Type B pancreatic cell (in vitro differentiated cells): ENCODE measurements at places on chromosomes 12 and 14. TPM values are rescaled to one million over a fixed set of nuclear protein-coding genes. Genes with fewer than 3 reads are reported as not detected.

STON2 gene
- 40.4 and 105 TPM in 2 replicates for total RNA-seq

TAS2R43 gene
- 0.36 and 1.0 TPM in 2 replicates for total RNA-seq

ANG gene
- 24.5 and 43.0 TPM in 2 replicates for total RNA-seq

ENDOU gene
- 3.7 and 18.9 TPM in 2 replicates for total RNA-seq

OTOGL gene
- total RNA-seq = 0.27 and 0.83 TPM in 2 replicates

CFAP54 gene
- total RNA-seq = 0.93 and 8.9 TPM in 2 replicates

CMA1 gene
- total RNA-seq = not detected in 2 replicates

PRR4 gene
- total RNA-seq = 2.5 and 3.8 TPM in 2 replicates

CLEC4D gene
- total RNA-seq = not detected in 2 replicates

KCNH5 gene
- 0.88 and 2.8 TPM in 2 replicates for total RNA-seq

GRCh38 chr12:94663702-94664101 lies 13.3 kb upstream of the TMCC3 start:
- no peak for DNase-seq

GRCh38 chr14:105563347-105563737 lies 37.0 kb downstream of the TMEM121 start:
- no peak for DNase-seq

- no peak for DNase-seq
Observed at GRCh38 chr12:30910038-30910350, 16.6 kb upstream of the TSPAN11 start.

DNA sequence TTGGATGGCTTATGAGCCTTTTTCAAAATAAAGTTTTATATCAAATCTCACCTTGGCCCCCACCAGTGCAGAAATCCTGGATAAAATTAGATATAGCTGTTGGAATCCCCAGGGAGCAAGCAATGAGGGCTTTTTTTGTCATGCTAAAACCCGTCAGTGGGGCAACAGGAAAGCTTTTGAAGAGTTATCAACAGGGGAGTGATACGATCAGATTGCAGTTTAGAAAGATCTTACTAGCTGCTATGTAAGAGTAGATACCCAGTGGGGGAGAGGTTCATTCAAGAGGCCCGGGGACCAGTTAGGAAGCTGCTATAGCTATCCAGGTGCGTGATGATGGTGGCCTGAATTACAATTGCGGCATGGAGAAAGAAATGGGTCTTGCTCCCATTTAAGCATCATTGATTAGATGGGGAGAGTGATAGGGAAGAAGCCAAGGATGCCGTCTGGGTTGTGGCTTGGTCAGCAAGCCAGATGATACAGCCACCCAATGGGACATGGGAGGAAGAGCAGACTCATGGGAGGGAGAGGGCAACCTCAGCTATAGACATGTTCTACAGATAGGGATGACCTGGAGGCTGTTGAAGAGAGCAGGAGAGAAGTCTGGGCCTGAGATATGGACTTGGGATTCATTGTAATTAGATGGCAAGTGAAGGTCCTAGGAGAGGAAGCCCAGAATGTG lies 272.4 kb downstream of the DPF3 start:
- peak; percentile 13 for DNase-seq

- DNase-seq = no peak
Observed at GRCh38 chr14:104541905-104542465, 37.6 kb upstream of the C14orf180 start.

DNA sequence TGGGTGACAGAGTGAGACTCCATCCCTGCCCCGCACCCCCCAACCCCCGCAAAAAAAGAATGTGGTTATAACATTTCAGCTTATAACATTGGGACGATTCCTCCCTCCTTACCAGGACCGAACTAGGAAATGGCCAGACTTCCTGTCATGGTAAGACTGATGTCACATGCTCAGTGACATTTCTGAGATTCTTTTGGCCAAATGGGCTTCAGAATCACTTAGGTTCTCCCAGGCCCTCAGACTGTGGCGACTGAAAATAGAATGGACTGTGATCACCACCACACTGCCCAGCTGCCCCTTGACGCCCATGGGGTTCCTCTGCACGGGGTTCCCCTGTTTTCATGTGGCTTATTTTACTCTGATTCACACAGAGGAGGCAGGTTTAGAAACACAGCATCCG lies 115.0 kb upstream of the EVL start:
- DNase-seq = no peak

GRCh38 chr12:79298506-79298905 lies 392.3 kb downstream of the PAWR start:
- no peak for DNase-seq

DNA sequence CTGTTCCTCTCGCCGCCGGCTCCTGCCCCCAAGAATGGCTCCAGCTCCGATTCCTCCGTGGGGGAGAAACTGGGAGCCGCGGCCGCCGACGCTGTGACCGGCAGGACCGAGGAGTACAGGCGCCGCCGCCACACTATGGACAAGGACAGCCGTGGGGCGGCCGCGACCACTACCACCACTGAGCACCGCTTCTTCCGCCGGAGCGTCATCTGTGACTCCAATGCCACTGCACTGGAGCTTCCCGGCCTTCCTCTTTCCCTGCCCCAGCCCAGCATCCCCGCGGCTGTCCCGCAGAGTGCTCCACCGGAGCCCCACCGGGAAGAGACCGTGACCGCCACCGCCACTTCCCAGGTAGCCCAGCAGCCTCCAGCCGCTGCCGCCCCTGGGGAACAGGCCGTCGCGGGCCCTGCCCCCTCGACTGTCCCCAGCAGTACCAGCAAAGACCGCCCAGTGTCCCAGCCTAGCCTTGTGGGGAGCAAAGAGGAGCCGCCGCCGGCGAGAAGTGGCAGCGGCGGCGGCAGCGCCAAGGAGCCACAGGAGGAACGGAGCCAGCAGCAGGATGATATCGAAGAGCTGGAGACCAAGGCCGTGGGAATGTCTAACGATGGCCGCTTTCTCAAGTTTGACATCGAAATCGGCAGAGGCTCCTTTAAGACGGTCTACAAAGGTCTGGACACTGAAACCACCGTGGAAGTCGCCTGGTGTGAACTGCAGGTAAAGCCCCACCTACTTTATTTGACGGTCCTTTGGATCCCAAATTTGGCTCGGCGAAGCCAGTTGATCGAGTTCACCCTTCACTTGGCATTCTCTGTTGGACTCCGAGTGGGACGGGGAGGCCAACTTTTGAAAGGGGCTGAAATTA lies 1.5 kb downstream of the WNK1 start:
- no peak for DNase-seq

- no peak for DNase-seq
Observed at GRCh38 chr14:21042918-21043317, 756 bp downstream of the RNASE7 start.

DNA sequence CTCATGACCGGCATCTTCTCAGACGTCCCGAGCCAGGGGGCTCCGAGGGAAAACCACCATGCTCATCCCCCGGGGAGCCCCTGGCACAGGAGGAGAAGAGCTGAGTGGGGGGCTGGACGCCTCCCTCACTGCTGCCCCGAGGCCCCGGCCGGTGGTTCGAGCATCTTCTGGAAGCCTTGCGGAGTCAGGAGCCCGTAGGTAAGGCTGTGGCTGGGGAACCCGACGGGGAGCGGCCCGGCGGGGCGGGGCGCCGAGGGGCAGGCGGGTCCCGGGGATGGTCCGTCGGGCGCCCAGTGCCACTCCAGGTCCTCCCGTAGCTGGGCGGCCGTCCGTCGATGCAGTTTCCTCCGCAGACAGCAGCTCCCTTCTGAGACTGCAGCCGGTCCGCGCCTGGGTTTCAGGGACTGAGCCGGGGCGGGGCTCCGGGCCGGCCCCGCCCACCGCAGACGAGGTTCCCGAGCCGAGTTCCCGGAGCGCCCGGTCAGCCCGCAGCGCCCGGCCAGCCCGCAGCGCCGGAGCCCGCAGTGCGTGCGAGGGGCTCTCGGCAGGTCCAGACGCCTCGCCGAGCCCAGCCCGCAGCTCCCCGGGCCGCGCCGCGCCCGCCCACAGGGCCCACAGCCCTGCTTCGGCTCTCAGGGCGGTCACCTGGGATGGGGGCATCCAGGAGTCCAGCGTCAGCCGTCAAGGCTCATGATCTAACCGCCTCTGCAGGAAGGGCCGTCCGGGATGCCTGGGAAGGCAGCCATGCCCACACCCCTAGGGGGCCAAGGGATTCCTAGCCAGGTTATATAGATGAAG lies at the start of gene PGF:
Gene PGF, minus strand, starts transcription at position 369 of the 798 bp plus-strand sequence. Its CDS starts 355 bp downstream, at position 14.
- DNase-seq = no peak

DNA sequence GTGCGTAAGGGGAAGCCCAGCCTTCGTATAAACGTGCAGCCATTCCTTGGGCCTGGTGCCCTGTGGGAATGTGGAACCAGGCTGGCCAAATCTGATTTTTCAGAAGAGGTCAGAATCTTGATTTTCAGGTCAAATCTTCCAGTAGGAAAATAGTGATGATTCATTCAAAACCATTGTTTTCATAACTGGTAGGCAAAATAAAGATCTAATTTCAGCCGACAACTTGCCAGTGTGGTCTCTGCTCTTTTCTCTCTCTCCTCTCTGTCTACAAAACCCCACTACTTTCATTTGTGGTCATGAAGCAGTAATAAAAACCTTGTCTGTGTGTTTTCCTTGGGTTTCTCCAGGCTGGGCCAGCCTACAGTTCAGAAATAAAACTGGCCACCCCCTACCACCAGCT lies 135.1 kb downstream of the RBM19 start:
- no peak for DNase-seq

- DNase-seq = no peak
Observed at GRCh38 chr14:30748343-30748742, 126.0 kb upstream of the COCH start.

DNA sequence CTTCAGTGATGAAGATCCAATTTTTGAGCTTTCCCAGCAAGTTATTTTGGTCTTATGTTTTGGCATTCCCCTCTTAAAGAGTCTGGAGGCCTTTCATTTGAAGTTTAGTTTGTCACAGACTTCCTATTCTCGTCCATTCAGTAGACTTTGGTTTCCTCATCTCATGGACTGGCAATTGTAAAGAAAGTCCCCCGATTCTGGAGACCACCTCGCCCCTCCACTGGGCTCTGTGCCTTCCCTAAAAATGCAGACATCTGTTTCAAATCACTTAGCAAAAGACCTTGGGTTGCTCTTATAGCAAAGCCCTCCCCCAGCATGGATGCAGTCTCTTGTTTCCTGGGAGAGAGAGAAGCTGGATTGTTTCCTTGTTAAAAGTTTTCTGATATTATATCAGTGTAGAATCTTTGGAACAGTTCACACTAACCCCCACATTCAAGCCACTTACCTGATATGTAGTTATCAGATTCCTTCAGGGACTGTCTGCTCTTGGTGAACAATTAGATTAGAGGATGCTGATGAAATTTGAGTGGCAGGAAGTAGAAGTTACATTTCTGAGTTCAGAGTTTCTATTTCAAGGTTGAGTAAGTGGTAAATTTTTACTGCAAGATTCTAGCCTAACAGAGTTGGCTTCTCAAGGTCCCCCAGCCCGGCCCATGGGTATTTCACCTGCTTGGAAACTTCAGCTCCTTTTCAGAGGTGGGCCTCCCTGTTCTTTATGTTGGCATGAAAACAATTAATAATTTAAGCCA lies 56.3 kb downstream of the PLXNC1 start:
- no peak for DNase-seq

DNA sequence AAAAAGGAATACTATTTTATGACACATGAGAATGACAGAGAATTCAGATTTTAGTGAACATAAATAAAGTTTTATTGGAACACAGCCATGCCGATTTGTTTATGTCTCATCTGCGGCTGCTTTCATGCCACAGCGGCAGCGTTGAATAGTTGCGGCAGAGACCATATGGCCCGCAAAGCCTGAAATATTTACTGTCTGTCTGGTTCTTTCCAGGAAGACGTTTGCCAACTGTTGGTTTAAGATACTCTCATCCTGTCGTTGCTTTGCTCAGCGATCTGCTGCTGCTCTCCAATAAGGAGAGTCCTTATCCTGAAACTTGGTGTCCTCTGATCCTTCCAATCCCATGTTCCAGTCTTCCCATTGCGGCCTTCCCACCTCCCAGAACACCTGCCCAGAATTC lies 89.9 kb downstream of the SLC24A4 start:
- DNase-seq = no peak

DNA sequence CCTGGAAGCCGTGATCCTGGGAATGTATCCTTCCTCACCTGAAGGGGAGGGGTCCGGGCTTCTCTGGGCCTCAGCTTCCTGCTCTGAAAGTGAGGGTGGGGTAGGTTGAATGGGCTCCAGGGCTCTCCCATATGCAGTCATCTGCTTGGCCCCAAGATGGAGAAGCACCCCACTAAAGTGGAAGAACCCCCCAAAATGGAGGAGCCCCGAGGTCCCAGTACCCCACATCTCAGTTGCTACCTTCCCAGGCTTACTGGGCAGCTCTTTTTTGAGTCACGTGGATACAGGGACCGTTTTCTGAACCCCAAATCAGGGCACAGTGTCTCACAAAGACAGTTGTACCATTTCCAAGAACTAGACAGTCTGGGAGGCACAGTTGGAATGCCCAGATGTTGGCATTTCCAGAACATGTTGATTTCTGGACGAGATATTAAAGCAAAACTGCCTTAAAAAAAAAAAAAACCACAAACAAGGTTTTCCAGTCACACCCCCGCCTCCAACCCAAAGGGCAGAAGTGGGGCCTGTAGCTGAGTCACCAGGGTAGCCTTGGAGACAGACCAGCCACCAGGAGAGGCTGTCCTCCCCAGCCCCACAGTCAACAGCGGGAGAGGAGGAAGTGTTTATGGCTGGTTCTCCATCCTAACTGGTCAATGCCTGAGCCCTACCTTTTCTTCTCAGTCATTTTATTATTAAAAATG lies 12.1 kb downstream of the VASH1 start:
- peak; percentile 29 for DNase-seq

GRCh38 chr12:102652645-102653313 lies 172.4 kb upstream of the IGF1 start:
- no peak for DNase-seq

GRCh38 chr12:60577607-60578006 lies 981.8 kb downstream of the SLC16A7 start:
- DNase-seq = no peak

- no peak for DNase-seq
Observed at GRCh38 chr12:16634786-16635185, 28.8 kb upstream of the LMO3 start.

DNA sequence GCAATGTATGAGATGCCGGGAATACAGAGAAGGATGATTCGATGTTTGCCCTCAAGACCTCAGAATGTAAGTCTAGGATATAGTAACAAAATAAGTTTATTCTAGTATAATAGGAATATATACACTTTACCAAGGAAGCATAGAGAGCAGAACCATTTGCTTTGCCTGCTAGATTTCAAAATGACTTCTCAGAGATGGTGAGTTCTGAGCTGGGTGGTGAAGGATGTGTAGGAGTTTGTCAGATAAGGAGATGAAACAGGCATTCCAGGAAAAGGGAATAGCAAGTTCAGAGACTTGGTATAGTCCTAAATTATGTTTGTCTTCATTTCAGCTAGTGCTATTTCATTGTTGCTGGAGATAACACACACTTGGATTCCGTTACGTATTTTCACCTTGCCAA lies 655.9 kb downstream of the DIO2 start:
- DNase-seq = no peak

- no peak for DNase-seq
Observed at GRCh38 chr14:84991021-84991420, 538.9 kb upstream of the FLRT2 start.

- DNase-seq = peak; percentile 84
Observed at GRCh38 chr12:88580051-88580871, at the start of gene KITLG. Gene KITLG (minus strand): TSS chr12:88580471. CDS start chr12:88580278, 193 bp downstream.

DNA sequence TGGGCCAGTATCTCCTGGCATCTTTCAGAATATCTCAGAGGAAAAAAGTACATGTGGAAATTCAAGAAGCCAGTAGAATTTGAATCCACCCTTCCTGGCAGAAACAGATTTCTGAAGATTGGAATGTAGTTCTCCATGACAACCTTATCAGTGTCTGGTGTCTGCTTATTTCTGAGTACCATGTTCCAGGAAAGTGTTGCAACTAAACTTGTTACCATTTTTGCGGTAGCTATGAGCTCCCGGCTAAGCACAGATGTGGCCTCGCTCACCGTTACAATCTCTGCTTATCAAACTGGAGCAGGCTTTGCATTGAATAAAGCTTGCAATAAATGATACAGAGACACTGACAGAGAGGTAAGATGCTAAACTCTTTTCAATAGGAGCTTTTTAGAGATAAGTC lies 13.0 kb upstream of the ITPR2 start:
- no peak for DNase-seq
